ENCODE measurements at places on chromosomes 16 and 17. TPM values are rescaled to one million over a fixed set of nuclear protein-coding genes. Genes with fewer than 3 reads are reported as not detected.

TIGD7 gene
- 2.0 TPM for total RNA-seq

SHCBP1 gene
- total RNA-seq, result 46.5 TPM

- H3K36me3 ChIP-seq, result no peaks in the 10 kb centered on the region
- H3K4me1 ChIP-seq, result no peaks in the 10 kb centered on the region
- no peak for DNase-seq
- H3K27me3 ChIP-seq, result peaks cover 18% of the 10 kb centered on the region
Observed at GRCh38 chr17:79093270-79093669, 18.6 kb downstream of the ENGASE start.

DNA sequence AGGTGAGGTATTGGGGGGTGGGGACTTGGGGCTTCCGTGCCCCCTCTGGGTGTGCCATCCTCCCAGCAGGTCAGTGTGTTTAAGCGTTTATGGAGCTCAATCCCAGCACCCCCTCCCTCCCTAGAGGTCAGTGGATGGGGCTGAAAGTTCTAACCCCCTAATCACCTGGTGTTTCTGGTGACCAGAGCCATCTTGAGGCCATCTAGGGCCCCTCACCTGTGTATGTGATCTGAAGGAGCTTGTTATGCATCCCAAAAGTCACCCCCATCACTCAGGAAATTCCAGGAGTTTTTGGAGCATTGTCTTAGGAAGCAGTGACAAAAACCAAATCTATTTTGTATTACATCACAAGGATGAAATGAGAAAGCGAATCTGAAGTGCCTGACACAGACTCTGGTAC, 67.8 kb upstream of the NOL11 start:
- H3K27me3 ChIP-seq, result no peaks in the 10 kb centered on the region
- no peak overlapping the region for H3K27ac ChIP-seq
- no peak for DNase-seq
- peaks cover 2% of the 10 kb centered on the region for H3K36me3 ChIP-seq

GRCh38 chr17:58334661-58335060, 6.1 kb upstream of the TSPOAP1 start:
- DNase-seq, result no peak
- H3K4me1 ChIP-seq, result peaks cover 51% of the 10 kb centered on the region
- H3K4me3 ChIP-seq, result peak overlapping the region; percentile 100
- H3K27me3 ChIP-seq, result peaks cover 2% of the 10 kb centered on the region

DNA sequence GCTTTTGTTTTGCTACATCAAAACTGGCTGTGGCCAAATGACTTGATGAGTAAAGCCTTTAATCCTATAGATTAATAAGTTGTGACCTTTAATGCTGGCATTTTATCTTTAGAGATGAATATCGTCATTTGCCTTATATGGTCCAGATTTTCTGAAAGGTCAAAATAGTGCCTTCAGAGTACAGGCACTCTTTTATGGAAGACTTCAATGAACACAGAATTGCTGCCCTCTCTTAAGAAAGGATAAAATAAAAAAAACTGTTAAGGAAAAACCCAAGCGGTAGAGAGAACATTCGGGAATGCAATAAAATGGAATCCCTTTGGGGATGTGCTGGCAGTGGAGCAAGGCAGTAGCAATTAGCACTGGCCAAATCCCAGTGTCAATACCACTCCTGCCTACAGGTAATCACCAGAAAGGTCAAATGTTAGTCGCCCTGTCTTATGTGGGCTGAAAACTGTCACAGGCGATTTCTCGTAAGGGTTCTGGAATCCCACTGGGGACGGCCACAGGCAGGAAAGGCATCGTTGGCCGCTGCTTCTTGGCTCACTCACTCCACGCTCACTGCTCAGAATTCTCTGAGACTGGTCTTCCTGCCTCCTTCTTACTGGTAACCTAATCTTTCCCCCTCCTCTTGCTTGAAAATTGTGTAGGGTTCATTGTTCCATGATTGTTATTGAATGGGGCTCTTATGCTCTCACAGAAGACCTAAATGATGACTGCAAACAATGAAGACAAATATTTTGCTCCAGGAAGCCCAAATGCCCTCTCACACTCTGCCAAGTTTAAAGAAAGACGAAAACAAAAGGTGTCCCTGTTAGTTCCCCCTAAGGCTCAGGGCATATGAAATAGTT, 45.4 kb upstream of the HSBP1 start:
- H3K27ac ChIP-seq, result no peak overlapping the region
- no peaks in the 10 kb centered on the region for H3K4me1 ChIP-seq
- H3K4me3 ChIP-seq, result no peak overlapping the region
- no peak for DNase-seq
- H3K36me3 ChIP-seq, result no peaks in the 10 kb centered on the region
- H3K27me3 ChIP-seq, result peaks cover 3% of the 10 kb centered on the region

GRCh38 chr17:57551321-57552079, 193.6 kb downstream of the CCDC182 start:
- H3K27me3 ChIP-seq, result no peaks in the 10 kb centered on the region
- no peak overlapping the region for H3K4me3 ChIP-seq
- H3K36me3 ChIP-seq, result peaks cover 8% of the 10 kb centered on the region
- no peak overlapping the region for H3K27ac ChIP-seq

DNA sequence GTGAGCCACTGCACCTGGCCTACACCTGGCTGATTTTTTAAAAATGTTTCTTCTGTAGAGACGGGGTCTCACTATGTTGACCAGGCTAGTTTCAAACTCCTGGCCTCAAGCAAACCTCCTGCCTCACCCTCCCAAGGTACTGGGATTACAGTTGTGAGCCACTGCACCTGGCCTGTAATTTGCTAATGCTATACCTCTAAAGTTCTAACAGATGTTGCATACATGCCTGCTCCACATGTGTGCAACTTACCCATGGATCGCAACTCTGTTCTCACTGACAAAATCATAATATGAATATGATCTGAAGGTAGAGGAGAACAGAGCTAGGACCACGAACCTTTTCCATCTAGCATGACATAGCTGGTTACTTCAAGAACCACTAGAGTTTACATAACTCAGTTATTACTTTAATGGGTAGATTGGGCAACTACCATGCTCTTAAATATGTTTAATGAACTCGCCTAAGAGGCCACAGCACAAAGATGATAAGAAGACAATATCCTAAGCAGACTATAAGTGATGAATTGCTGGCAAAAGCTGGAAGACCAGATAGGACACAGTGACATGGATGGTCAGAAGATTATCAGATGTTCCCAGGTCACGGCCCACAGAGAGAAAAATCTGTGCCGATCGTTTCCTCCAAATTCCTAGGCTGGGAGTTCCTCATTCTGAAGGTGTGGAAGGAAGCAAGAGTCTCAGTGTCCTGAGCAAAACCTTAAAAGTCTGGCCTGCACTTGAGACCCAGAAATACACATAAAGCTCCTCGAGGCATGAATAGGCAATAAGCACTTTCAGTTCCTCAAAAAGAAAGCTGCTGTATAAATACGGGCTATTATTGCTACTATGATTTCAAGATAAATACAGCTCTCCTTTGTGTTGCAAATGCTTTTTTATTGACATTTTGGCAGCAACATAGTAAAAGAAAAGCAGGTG, 53.6 kb upstream of the ICAM2 start:
- peaks cover 75% of the 10 kb centered on the region for H3K36me3 ChIP-seq
- H3K4me1 ChIP-seq, result peaks cover 22% of the 10 kb centered on the region
- peak overlapping the region; percentile 31 for H3K27ac ChIP-seq
- DNase-seq, result no peak

DNA sequence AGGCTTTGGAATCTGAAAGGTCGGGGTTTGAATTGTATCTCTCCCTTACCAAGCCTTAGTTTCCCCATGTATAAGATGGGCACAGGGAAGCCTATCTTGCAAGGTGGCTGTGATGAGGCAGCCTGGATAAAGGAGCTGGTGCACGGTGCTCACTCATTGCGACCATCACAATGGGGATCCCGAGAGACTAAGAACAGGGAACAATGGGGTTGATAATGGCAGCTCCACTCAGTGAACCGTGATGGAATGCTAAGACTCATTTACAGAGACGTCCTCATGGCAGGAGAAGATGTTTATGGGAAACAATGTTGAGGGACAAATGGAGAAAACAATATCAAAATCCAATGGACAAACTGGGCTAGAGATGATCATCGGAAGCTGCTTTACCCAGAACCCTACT, 81.8 kb downstream of the SPACA3 start:
- H3K4me1 ChIP-seq, result no peaks in the 10 kb centered on the region
- no peaks in the 10 kb centered on the region for H3K36me3 ChIP-seq
- peaks cover 8% of the 10 kb centered on the region for H3K27me3 ChIP-seq
- no peak overlapping the region for H3K27ac ChIP-seq

GRCh38 chr16:85245307-85246172, 133.3 kb upstream of the CIBAR2 start:
- H3K4me1 ChIP-seq, result peaks cover 6% of the 10 kb centered on the region
- peaks cover 2% of the 10 kb centered on the region for H3K27me3 ChIP-seq
- DNase-seq, result no peak
- H3K4me3 ChIP-seq, result no peak overlapping the region
- H3K27ac ChIP-seq, result no peak overlapping the region

DNA sequence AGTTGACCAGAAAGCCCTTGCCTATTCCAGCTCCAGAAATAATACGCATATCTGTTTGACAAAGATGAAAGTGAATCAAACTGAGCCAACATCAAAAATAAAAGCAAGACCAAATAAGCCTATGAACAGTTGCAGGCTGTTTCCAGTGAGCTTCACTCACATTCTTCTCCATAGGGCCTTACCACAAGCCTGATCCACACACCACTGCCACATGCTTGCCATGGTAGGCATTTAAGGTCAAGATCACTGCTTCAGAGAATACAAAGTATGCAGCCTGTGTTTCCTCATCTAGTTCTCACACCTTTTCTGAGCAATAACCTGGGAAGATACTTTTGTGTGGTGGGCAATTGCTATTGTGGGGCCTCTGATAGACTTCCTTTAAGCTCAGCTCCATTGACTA, 1060.2 kb downstream of the CDH11 start:
- H3K36me3 ChIP-seq, result no peaks in the 10 kb centered on the region
- DNase-seq, result no peak
- H3K4me3 ChIP-seq, result no peak overlapping the region

Measured in activated T-helper 1 cell treated with anti-CD3 and anti-CD28 coated beads, Interleukin-12 subunit alpha, Interleukin-12 subunit beta, Interleukin-2, Interleukin-4 antibody, amounts not matched to agents 30 ng/mL and 10 ng/mL and 1 ng/mL, durations not matched to agents 14 hours and 24 hours and 36 hours (primary cell).